Uterine smooth muscle cell (primary cell): ENCODE measurements at places on chromosomes 3 and 15. TPM values are rescaled to one million over a fixed set of nuclear protein-coding genes. Genes with fewer than 3 reads are reported as not detected.

FBXW12 gene
- total RNA-seq: not detected in 2 replicates

GOLGA8J gene
- total RNA-seq: under 0.01 and 0.11 TPM in 2 replicates

CCR1 gene
- 0.87 and 2.7 TPM in 2 replicates for total RNA-seq

AGTR1 gene
- 0.37 and 0.55 TPM in 2 replicates for total RNA-seq

ABCC5 gene
- total RNA-seq: 15.4 and 16.5 TPM in 2 replicates

MESP1 gene
- total RNA-seq: 0.44 and 1.1 TPM in 2 replicates

TUSC2 gene
- total RNA-seq: 17.0 and 17.6 TPM in 2 replicates

P2RY13 gene
- total RNA-seq: not detected in 2 replicates

SPSB4 gene
- total RNA-seq: not detected in 2 replicates
